Frontal cortex (tissue), 4 donors: ENCODE measurements at places on chromosomes 1 and 21. TPM values are rescaled to one million over a fixed set of nuclear protein-coding genes. Genes with fewer than 3 reads are reported as not detected.

The RYR2 gene
- 29.8 TPM for total RNA-seq

DNA sequence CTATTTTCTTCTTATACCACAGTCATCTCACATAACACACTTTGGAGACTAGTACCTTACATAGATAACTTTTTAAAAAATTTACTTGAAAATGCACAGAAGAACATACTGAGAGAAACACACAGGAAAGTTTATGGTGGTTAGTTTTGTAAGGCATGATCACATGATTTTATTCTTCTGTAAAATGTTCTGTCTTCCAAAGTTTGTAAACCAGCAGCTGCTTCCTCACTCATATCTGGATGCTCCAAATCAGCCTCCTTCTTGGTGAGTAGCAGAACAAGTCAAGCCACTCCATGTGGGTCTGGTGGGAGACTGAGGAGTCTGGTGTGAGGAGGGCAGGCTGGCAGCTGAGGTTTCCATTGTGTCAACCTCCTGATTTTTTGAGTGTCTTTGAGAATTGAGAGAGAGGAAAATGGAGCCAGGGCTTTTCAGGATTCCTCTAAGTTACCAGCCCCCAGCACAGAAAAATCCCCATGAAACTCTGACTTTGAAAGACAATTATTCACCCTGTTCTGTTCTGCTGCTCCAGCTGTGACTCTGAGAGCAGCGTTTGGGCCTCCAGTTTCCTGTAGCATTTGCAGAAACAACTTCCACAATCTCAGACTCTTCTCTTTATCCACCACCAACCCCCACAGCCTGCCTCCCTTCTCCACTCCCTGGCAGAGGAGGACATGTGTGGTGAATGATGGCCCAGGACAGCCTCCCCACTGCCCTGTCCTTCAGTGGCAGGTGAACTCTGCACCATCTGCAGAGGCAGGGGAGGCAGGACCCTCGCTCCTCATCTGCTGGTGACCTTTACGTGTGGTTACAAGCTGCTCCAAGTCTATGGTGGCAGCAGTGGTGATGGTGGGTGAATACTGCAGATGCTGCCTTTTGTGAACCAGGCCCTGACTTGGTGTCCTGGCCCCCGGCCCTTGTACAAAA is 82.3 kb downstream of the FCRL5 start:
- DNase-seq, result no peak

- no peak for DNase-seq
Observed at GRCh38 chr1:108100148-108100547, 100.0 kb downstream of the SLC25A24 start.

The SH2D2A gene
- total RNA-seq, result 0.41 TPM

GRCh38 chr1:11691928-11692711 is 610 bp downstream of the DRAXIN start:
- no peak for DNase-seq

- DNase-seq, result no peak
Observed at GRCh38 chr1:211634461-211634860, 41.0 kb downstream of the NEK2 start.

The ST6GALNAC5 gene
- 60.7 TPM for total RNA-seq

DNA sequence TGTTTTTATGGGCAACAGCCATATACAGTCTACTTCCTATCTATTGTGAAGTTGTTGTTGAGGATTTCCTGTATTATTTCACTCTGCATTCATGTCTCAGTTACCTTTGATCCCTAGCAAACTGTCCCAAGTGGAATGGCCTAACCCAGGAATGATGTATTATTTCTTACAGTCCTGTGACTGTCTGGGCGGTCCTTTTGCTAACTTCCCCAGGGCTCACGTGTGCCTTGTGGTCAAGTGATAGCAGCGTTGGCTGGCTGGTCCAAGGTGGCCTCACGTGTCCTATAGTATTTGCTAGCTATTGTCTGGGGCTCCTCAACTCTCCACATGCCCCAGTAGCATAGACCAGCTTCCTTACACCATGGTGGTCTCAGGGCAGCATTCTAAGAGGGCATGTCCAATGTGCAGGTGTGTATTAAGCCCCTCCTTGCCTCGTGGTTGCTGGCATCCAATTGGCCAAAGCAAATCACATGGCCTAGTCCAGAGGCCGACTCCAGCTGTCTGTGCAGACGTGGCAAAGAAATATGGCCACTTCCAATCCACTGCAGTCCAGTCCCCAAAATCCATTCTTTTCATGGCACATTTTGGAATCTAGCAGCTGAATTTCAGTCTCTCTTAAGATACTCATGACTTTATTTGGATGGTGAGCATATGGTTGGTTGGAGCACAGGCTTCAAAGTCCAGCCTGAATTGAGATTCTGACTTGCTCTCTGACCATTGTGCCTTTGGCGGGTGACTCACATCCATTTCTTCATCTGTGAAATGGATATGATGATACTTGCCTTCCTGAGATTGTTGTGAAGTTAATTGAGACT is 94.1 kb downstream of the GALNT2 start:
- no peak for DNase-seq

- no peak for DNase-seq
Observed at GRCh38 chr1:153515504-153516394, 20.0 kb downstream of the S100A6 start.

- peak; percentile 52 for DNase-seq
Observed at GRCh38 chr1:11940260-11940921, 5.9 kb downstream of the PLOD1 start.

DNA sequence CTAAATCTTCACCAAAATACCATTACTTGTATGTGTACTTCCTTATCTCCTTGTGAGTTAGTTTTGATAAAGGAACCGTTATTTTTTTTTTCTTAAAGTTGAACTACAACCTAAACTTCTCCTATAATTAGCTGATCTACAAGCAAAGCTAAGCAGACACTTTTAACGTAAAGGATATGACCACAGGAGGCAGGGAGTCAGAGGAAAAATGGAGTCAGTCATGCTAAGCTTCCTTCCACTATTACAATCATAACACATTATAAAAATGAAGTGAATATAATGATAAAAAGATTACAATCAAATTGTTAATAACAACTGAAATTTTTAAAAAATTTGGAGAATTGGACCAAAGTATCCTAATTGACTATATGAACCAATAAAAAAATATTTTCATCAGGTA is 892.6 kb downstream of the KCNT2 start:
- DNase-seq, result no peak

The BEND5 gene
- total RNA-seq, result 18.8 TPM
